Activated CD4-positive, alpha-beta T cell treated with anti-CD3 and anti-CD28 coated beads for 36 hours (primary cell): ENCODE measurements at places on chromosomes 6 and 20. TPM values are rescaled to one million over a fixed set of nuclear protein-coding genes. Genes with fewer than 3 reads are reported as not detected.

- H3K4me3 ChIP-seq, result no peak overlapping the region
- no peak for DNase-seq
- peaks cover 53% of the 10 kb centered on the region for H3K4me1 ChIP-seq
- H3K27me3 ChIP-seq, result no peaks in the 10 kb centered on the region
These were observed 38.3 kb downstream of the MAPK14 start for GRCh38 chr6:36065916-36066315.

GRCh38 chr20:38196592-38196991, 31.5 kb upstream of the TGM2 start:
- no peak for DNase-seq
- H3K36me3 ChIP-seq, result no peaks in the 10 kb centered on the region
- no peaks in the 10 kb centered on the region for H3K4me1 ChIP-seq
- H3K4me3 ChIP-seq, result no peak overlapping the region

- no peaks in the 10 kb centered on the region for H3K36me3 ChIP-seq
- no peaks in the 10 kb centered on the region for H3K4me1 ChIP-seq
- H3K27me3 ChIP-seq, result peaks cover 2% of the 10 kb centered on the region
- DNase-seq, result no peak
- no peak overlapping the region for H3K27ac ChIP-seq
- no peak overlapping the region for H3K4me3 ChIP-seq
These were observed 43.3 kb downstream of the SLC26A8 start for GRCh38 chr6:35980991-35981645.

DNA sequence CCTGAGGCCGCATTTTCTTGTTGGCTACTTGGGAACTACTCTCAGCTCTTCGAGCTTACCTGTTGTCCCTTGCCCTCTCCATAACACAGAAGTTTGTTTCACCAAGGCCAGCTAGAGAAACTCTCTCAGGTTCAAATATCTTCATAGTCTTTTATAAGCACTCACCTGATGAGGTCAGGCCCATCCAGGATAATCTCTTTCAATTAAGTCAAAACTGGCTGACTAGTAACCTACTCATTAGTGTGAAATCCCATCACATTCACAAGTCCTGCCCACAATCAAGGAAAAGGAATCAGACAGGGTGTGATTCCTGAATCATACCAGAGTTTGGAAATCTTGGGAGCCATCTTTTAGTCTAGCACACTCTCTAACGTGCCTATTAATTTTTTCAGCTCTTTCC, 195.2 kb upstream of the HS3ST5 start:
- no peaks in the 10 kb centered on the region for H3K27me3 ChIP-seq
- no peaks in the 10 kb centered on the region for H3K4me1 ChIP-seq
- no peak overlapping the region for H3K27ac ChIP-seq
- no peak for DNase-seq

- no peaks in the 10 kb centered on the region for H3K36me3 ChIP-seq
- no peak overlapping the region for H3K4me3 ChIP-seq
These were observed 7.7 kb upstream of the JAG1 start for GRCh38 chr20:10681494-10681893.

DNA sequence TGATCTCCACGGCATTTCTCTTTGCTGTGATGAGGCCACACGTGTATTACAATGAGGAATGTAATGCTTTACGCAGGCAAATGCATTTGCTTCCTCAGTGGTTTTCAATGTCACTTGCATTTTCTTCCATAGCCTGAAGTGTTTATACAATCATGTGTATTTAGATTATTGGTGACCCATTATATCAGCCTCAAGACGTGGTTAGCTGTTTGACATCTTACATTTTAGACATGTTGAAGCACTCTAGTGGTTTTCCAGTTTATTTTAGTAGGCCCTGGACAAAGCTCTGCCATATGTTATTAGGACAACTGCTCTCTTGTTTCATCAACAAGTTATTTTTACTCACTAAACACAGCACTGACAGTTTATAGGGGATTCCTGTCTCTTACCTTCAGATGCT, 200.4 kb downstream of the UTRN start:
- no peak overlapping the region for H3K27ac ChIP-seq
- DNase-seq, result no peak
- H3K27me3 ChIP-seq, result no peaks in the 10 kb centered on the region
- H3K4me3 ChIP-seq, result no peak overlapping the region
- peaks cover 21% of the 10 kb centered on the region for H3K36me3 ChIP-seq

DNA sequence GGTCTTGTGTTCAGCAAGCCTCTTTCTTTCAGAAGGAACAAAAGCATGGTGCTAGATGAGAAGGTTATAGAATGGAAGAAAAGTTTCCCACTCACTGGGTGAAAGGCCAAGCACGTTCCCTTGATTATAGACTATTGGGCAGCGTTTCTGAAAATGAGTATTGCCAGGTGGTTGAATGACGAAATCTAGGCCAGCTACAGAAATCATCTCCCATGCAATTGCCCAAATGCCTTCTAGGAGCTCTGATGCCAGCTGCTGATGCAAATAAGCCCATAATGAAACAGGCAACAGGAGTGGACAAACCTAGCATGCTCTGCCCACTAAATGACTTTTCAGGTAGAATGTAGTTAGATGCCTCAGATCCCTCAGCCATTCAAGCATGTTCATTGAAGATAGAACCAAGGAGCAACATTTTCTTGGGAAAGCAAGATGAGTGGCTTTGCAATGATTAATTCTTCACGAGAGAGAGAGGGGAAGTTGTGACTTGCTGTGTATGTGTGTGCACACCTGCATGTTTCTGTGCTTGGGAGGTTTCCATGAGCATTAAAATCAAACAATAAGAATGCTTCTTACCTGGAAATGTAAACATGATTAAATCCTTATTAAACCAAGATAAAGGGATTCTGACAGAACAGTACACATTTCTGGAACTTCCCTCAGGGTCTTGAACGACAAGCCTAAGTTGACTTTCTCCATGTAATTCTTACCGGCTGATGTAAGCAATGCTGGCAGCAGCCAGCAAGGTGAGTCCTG, 43.6 kb downstream of the ADTRP start:
- peaks cover 5% of the 10 kb centered on the region for H3K36me3 ChIP-seq
- peaks cover 44% of the 10 kb centered on the region for H3K4me1 ChIP-seq
- H3K27ac ChIP-seq, result no peak overlapping the region
- H3K4me3 ChIP-seq, result no peak overlapping the region
- DNase-seq, result no peak

DNA sequence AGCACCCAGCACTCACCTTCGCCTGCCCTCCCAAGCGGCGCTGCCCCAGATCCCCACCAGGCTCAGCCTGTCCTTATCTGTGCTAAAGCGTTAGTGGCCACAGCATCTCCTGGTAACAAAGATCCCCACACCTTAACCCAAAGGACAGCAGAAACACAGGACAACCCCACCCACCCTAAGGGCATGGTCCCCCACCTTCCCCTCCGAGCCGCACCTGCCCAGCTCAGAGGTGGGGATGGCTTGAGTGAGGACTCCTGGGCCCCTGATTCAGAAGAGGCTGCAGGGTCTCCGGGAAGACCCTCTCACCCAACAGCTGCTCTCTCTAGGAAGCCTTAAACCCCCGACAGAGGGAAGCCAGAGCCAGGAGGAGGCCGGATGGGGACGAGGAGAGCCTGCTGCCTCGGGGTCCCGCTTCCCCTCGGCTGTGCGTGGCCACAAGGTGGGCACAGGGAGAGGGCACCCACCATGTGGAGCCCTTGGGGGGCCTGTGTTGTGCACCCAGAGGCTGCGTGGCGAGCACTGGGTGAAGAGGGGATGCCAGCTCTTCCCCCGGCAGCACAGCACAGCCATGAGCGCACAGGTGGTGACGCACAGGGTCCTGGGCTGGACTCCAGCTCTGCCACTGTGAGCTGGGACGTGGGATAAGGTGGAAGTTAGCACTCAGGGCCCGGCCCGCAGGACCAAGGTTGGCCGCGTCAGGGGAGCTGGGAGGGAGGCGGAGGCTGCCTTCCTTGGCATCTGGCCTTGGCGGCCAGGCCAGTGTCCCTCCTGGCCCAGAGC, 31.9 kb upstream of the MRGBP start:
- H3K4me3 ChIP-seq, result no peak overlapping the region
- H3K27ac ChIP-seq, result no peak overlapping the region
- H3K4me1 ChIP-seq, result peaks cover 7% of the 10 kb centered on the region
- no peaks in the 10 kb centered on the region for H3K27me3 ChIP-seq
- H3K36me3 ChIP-seq, result no peaks in the 10 kb centered on the region

DNA sequence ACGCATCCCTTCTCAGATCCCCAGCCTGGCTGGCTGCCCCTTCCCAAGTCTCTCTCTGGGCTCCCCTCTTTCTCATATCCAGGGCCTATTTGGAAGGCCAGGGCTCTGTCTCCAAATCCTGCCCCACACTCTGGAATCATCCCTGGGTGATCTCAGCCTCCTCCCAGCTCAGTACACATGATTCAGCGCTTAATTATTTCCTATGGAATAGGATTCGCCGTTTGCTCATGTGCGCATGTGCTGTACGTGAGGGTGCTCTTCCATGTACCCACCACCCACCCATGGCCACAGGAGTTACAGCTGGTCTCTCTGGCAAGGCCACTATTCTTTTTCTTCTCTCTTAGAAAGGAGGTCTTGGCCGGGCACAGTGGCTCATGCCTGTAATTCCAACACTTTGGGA, 81.7 kb upstream of the FOXP4 start:
- H3K4me1 ChIP-seq, result peaks cover 1% of the 10 kb centered on the region
- H3K27ac ChIP-seq, result no peak overlapping the region
- peaks cover 40% of the 10 kb centered on the region for H3K27me3 ChIP-seq
- no peak for DNase-seq
- H3K4me3 ChIP-seq, result no peak overlapping the region
- no peaks in the 10 kb centered on the region for H3K36me3 ChIP-seq

DNA sequence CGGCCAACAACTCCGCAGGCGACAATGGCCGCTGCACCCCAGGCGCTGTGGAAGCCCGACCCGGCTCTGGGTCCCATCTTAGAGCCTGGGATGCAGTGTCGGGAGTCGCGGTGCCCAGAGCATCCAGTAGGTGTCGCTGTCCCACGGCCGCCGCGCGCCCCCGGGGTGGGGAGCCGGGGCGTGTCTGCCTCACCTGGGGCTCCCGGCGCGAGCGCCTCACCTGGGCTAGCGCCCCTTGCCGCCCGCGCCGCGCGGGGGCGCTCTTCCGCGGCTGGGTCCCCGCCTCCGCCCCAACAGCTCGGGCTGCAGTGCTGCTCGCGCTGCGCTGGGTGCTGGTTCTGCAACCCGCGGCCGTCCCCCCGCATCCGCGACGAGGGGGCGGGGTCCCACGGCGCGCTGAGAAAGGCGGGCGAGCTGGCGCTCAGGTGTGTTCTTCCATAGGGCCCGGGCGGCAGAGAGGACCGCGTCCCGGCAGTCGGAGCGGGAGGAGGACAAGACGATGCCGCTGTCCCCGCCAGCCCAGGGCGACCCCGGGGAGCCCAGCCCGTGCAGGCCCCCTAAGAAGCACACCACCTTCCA, at the start of gene CRYBG1:
Gene CRYBG1, plus strand, starts transcription at position 308 of the 579 bp plus-strand sequence. Its CDS starts 192 bp downstream, at position 500.
- H3K4me3 ChIP-seq, result peak within 1 kb of the TSS; percentile 69
- DNase-seq, result peak; percentile 84
- peaks cover 11% of the 10 kb centered on the region for H3K4me1 ChIP-seq
- peaks cover 44% of the 10 kb centered on the region for H3K27me3 ChIP-seq
- no peaks in the 10 kb centered on the region for H3K36me3 ChIP-seq

DNA sequence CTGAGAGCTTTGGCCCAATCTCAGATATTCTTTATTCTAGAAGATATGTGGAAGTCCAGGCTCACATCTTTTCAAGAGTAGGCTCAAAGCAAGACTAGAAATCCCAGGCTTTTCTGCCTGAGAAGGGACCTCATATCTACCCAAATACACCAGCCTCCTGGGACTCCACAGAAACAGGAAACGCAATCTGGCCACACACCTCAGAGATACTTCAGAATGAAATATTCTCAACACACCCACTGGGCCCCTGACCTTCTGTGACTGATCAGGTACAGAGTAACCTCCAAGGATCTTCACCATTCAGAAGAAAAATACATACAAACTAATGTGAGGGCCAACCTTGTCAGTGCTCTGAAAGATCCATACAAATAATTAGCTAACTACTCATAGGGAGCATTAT, 183.2 kb downstream of the HIVEP2 start:
- no peaks in the 10 kb centered on the region for H3K27me3 ChIP-seq
- no peak overlapping the region for H3K4me3 ChIP-seq
- no peak for DNase-seq

- no peaks in the 10 kb centered on the region for H3K36me3 ChIP-seq
- DNase-seq, result no peak
- H3K4me1 ChIP-seq, result peaks cover 4% of the 10 kb centered on the region
- no peaks in the 10 kb centered on the region for H3K27me3 ChIP-seq
These were observed 337.0 kb downstream of the RNGTT start for GRCh38 chr6:88626460-88626859.

DNA sequence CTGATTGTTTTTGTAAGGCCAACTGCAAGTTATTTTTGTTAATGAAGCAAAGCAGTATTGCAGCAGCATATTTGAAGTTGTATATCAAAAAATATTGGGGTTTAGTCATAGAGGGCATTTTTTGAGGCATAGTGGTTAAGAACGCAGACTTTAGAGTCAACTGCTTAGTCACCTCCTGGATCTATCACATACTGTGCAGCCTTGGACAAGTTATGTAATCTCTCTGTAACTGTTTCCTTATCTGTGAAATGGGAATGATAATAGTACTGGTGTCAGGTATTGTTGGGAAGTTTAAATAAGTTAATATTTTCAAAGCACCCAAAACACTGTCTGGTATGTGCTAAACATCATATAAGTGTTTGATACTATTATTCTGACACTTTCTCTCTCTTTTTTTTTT, 27.2 kb upstream of the EFHC1 start:
- DNase-seq, result no peak
- H3K27me3 ChIP-seq, result no peaks in the 10 kb centered on the region
- no peak overlapping the region for H3K27ac ChIP-seq
- peaks cover 2% of the 10 kb centered on the region for H3K36me3 ChIP-seq

DNA sequence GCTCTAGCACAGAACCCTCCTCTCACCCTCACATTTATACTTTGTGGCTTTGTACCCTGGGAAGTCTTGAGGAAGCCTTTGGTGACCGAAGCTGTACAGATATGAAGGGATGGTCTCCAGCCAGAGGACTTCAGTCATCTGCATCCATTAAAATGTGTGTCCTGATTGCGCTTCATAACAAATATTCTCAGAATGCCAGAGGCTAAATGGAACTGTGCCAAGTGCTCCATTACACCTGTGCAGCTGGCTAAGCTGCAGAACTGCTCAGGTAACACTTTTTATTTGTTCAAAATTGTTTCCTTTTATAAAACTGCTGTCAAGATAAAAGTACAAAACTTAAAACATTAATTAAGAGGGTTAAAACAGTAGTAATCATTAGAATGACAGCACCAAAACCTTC, 22.3 kb downstream of the TPBG start:
- no peaks in the 10 kb centered on the region for H3K36me3 ChIP-seq
- H3K27ac ChIP-seq, result no peak overlapping the region
- no peak overlapping the region for H3K4me3 ChIP-seq
- H3K27me3 ChIP-seq, result peaks cover 3% of the 10 kb centered on the region

The ERGIC3 gene
- total RNA-seq, result 109 TPM

The HS3ST5 gene
- total RNA-seq, result not detected

The SLC35D3 gene
- not detected for total RNA-seq

The PEX3 gene
- total RNA-seq, result 31.1 TPM

The IL17F gene
- total RNA-seq, result 155 TPM

The RSPH4A gene
- total RNA-seq, result 0.11 TPM

The SLC17A1 gene
- not detected for total RNA-seq

The SRMS gene
- not detected for total RNA-seq

The DEFB132 gene
- not detected for total RNA-seq

The NKX2-2 gene
- not detected for total RNA-seq

The KCNQ5 gene
- 5.1 TPM for total RNA-seq

The MUC22 gene
- not detected for total RNA-seq
